Hair follicular keratinocyte (primary cell): ENCODE measurements at places on chromosomes 1 and 21. TPM values are rescaled to one million over a fixed set of nuclear protein-coding genes. Genes with fewer than 3 reads are reported as not detected.

SAMSN1 gene
- not detected in 2 replicates for total RNA-seq

POU3F1 gene
- total RNA-seq: 0.86 and 0.87 TPM in 2 replicates

PCAT6 gene
- 0.47 TPM in 1 of 2 replicates, not detected in the other for total RNA-seq

IL10 gene
- not detected in 2 replicates for total RNA-seq

UBE2U gene
- total RNA-seq: not detected in 2 replicates

THEM5 gene
- total RNA-seq: not detected in 2 replicates

OR6K2 gene
- total RNA-seq: not detected in 2 replicates

HES3 gene
- not detected in 2 replicates for total RNA-seq

CFAP74 gene
- not detected in 2 replicates for total RNA-seq

APCS gene
- not detected in 2 replicates for total RNA-seq

GSTM5 gene
- total RNA-seq: not detected in 2 replicates

KDM1A gene
- total RNA-seq: 69.3 and 92.3 TPM in 2 replicates

FNDC5 gene
- total RNA-seq: not detected in 2 replicates

NBPF8 gene
- 4.6 and 9.1 TPM in 2 replicates for total RNA-seq

PRR9 gene
- not detected in 2 replicates for total RNA-seq

CAMK1G gene
- total RNA-seq: not detected in 2 replicates

TSPAN1 gene
- total RNA-seq: 31.9 and 57.6 TPM in 2 replicates

ZNHIT6 gene
- 8.5 and 11.2 TPM in 2 replicates for total RNA-seq

PGLYRP4 gene
- total RNA-seq: 0.30 and 0.55 TPM in 2 replicates

FAM177B gene
- not detected in 2 replicates for total RNA-seq

TRIM46 gene
- 3.0 and 3.2 TPM in 2 replicates for total RNA-seq

AKR7A3 gene
- total RNA-seq: 0.16 TPM in 1 of 2 replicates, not detected in the other

TOR1AIP1 gene
- 33.2 and 43.0 TPM in 2 replicates for total RNA-seq

TAS1R3 gene
- under 0.01 TPM in 1 of 2 replicates, not detected in the other for total RNA-seq

PDPN gene
- total RNA-seq: 65.3 and 81.1 TPM in 2 replicates

UMODL1 gene
- not detected in 2 replicates for total RNA-seq

ATAD3B gene
- total RNA-seq: 15.9 and 49.1 TPM in 2 replicates

G0S2 gene
- total RNA-seq: 219 and 961 TPM in 2 replicates

ARHGEF10L gene
- 1.4 and 3.4 TPM in 2 replicates for total RNA-seq

GPR3 gene
- 1.0 TPM in 2 replicates for total RNA-seq

YARS1 gene
- 140 and 159 TPM in 2 replicates for total RNA-seq

OR2L8 gene
- total RNA-seq: not detected in 2 replicates

CNIH3 gene
- 0.38 and 3.2 TPM in 2 replicates for total RNA-seq

ST6GALNAC5 gene
- 3.3 and 6.4 TPM in 2 replicates for total RNA-seq

SYT14 gene
- 0.04 and 0.94 TPM in 2 replicates for total RNA-seq

SARS1 gene
- total RNA-seq: 277 and 369 TPM in 2 replicates
